Caki2 (cell line): ENCODE measurements at places on chromosomes 4 and X.

GRCh38 chrX:4528247-4528646, 814.8 kb upstream of the PRKX start:
- no peak for DNase-seq

- DNase-seq, result no peak
Measured at GRCh38 chrX:30816079-30816478, 73.0 kb downstream of the TAB3 start.

GRCh38 chr4:72314869-72315268, 254.2 kb downstream of the ADAMTS3 start:
- no peak for DNase-seq

DNA sequence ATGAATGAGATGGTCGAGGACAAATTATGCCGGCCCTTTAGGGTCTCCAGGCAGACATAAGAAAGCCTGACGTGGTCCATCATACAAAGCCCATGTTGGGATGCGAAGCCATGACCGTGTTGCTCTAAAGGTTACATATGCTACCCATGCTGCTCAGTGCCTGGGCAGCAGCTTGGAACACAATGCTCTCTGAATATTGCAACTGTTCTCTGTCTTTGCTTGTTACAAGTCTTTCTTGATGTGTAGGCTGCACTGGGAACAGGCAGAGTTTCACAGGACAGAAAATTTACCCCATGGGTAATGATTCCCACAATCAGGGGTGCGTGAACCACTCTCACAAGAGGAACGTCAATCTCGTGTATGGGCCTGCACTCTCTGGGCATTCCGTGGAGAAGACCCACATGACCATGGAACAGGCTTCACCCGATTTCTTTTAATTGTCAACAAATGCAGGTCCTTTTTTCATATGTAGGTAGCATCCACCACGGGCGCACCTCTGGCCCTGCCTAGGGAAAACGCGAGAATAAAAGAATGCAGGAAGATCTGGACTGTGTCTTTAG, 66.3 kb downstream of the NBDY start:
- DNase-seq, result no peak

- DNase-seq, result no peak
Measured at GRCh38 chr4:90598741-90599140, 471.5 kb downstream of the CCSER1 start.

DNA sequence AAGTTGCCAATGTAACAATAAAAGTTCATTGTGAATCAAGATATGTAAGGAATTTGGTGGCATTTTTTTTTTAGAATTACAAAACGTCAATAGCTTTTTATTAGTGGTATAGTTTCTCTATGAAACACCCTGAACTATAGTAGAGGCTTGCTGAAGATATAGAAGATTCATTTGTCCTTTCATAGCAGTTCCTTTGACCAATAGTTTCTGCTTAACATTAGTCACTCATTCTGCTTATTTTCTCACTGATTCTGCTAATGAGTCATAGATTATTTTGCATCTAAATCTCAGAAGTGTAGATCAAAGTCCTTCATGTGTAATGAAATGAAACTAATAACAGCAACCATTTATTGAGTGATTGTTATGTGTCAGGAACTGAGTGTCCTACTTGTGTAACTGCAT, 205.0 kb upstream of the TET2 start:
- DNase-seq, result peak; percentile 8

GRCh38 chr4:23135792-23136645, 443.3 kb downstream of the GBA3 start:
- peak; percentile 32 for DNase-seq

GRCh38 chr4:89954906-89955695, 60.4 kb downstream of the MMRN1 start:
- DNase-seq, result no peak

DNA sequence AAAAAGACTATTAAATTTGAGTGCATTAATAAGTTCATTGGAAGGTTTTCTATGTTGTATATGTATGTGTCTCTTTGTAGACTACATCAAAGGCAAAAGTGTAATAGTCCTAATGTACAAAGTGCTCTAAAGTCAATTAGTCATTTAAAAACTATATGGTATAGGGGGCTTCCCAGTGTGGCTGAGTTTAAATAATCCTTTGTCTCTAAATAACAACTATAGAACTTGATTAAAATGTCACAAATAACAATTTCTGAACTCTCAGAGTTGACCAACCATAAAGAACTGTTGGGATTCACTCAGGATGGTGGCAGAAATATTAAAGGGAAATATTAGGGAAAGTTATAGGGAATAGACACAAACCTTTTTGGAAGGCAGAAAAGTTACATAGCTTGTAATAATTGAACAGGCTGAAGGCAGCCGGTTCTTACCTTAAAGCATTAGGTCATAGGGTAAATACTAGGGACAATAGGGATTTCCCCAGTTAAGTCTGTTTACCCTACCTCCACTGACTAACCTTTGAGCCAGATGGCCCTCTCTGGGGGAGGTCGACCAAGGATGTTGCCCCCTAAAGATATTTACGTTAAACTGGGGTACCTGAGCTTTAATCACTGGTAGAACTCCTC, 1054.2 kb downstream of the ARAP2 start:
- DNase-seq, result no peak

DNA sequence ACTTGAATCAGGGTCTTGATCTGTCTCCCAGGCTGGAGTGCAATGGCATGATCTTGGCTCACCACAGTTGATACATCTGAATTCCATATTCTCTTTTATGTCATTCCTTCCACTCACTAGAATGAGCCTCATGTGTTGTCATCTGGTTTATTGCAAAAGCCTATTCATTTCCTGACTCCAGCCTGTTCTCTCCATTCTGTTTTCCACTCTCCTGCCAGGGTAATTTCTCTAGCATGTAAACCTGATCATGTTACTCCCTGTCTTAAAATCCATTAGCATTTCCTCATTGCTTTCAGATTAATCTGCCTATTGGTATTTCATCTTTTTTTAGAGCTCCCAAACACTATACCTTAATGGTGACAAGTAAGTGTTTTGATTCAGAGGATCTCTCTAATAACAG, 4.3 kb upstream of the DDX60L start:
- no peak for DNase-seq

GRCh38 chrX:96407501-96407900, 277.1 kb upstream of the DIAPH2 start:
- peak; percentile 8 for DNase-seq

- no peak for DNase-seq
Measured at GRCh38 chr4:165668694-165669093, 204.3 kb upstream of the TLL1 start.

GRCh38 chr4:89860971-89861370, 24.0 kb upstream of the SNCA start:
- DNase-seq, result no peak

GRCh38 chr4:39312816-39313215, 53.3 kb downstream of the RFC1 start:
- no peak for DNase-seq

GRCh38 chr4:184432127-184432922, 42.0 kb downstream of the IRF2 start:
- DNase-seq, result no peak

DNA sequence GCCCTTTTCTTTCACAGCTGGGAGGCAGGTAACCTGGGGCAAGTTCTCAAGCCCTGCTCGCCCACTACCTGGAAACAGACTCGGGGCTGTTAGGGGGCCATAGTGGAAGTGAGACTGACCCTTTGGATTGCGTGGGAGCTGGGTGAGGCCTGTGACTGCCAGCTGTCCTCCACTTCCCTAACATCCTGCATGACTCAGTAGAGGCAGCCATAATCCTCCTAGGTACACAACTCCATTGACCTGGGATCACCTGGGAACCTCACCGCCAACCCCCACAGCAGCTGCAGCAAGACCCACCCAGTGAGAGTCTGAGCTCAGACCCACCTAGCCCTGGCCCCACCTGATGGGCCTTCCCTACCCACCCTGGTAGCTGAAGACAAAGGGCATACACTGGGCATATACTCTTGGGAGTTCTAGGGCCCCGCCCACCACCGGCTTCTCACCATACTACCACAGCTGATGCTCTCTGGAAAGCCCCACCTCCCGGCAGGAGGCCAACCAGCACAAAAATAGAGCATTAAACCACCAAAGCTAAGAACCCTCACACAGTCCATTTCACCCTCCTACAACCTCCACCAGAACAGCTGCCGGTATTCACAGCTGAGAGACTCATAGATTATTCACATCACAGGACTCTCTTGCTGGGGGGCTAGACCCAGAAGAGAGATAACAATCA, 61.1 kb upstream of the DCTD start:
- DNase-seq, result peak; percentile 19

DNA sequence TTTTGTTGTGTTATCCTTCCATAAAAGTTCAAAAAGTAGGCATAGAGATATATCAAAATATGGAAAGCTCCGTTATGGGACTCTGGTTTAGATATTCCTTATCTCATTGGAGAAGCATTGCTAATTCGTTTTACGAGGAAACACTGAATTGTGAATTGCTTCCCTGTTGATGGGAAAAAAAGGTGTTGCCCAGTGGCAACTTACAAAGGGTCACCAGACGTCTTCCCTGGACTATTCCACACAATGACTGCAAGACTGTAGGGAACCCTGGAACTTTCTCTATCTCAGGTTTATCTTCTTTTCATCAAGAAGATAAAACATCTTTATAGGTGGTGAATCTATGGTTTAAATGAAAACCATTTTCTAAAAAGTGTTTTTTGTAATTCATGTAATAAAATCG, 137.7 kb downstream of the MID1 start:
- DNase-seq, result no peak

DNA sequence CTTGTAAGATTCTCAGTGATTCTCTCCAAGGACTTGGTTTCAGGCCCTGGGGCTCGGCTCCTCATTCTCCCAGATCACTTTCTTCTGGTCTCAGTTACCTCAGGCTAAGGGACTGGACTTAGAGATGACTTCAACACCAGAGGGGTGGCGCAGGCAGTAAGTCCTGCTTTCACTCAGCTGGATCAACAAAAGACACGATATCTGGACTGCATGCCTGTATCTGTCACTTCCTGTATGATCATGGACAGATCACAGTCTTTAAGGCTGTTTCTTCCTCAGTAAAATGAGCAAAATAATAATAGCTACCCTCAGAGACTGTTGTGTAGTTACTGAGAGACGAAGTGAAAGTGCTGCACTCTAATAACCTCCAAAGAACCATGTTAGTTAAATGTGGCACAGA, 19.5 kb upstream of the CXCR3 start:
- DNase-seq, result no peak

DNA sequence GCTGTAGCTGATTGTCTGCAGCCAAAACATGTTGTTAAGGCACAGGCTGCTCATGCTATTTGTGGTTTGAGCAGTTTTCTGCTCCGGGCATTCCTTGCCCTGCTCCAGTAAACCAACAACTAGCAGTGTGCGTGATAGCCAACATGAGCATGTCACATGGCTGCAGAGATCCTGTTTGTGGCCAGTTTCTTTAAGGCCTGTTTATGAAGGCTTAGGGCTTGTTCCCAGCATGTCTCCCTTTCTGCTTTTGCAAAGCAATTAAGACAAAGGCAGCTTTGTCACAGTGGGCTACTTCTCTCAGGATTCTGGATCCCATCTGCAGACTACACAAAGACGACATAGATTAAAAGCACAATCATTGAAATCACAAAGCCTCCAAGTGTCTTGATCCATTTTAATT, 160.5 kb downstream of the ZNF518B start:
- DNase-seq, result no peak

- no peak for DNase-seq
Measured at GRCh38 chr4:48654015-48654664, 125.9 kb downstream of the FRYL start.

GRCh38 chrX:41184312-41184711, 99.1 kb downstream of the USP9X start:
- DNase-seq, result no peak

DNA sequence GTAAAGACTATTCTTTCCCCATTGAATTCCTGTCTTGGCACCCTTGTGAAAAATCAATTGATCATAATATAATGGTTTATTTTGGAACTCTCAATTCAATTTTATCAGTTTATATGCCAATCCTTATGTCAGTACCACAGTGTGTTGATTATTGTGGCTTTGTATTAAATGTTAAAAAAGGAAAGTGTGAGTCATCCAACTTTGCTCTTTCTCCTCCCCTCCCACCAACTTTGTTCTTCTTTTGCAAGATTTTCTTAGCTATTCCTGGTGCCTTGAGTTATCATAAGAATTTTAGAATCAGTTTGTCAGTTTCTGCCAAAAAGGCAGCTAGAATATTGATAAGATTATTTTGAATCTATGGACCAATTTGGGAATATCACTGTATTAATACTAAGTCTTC, 11.2 kb upstream of the RNF175 start:
- no peak for DNase-seq

- DNase-seq, result no peak
Measured at GRCh38 chr4:53625888-53626287, 34.6 kb upstream of the LNX1 start.

DNA sequence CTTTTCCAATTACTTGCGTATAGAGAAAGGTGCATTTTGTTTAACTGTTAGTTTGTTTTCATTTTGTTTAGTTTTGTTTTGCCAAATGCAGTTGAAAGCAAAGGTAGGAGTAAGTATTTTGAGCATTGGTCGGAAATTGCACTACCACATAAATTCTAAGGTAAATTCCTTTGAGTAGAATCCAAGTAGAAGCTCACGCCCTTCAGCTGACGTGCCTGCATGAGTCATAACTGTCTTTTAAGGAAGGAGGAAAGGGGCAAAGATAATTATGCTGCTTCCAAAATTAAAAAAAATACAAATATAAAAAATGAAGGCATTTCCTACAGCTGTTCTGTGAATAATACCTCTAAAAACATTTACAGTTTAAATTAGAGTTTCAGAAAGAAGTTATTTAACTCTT, 110.2 kb upstream of the MYOZ2 start:
- DNase-seq, result peak; percentile 44

DNA sequence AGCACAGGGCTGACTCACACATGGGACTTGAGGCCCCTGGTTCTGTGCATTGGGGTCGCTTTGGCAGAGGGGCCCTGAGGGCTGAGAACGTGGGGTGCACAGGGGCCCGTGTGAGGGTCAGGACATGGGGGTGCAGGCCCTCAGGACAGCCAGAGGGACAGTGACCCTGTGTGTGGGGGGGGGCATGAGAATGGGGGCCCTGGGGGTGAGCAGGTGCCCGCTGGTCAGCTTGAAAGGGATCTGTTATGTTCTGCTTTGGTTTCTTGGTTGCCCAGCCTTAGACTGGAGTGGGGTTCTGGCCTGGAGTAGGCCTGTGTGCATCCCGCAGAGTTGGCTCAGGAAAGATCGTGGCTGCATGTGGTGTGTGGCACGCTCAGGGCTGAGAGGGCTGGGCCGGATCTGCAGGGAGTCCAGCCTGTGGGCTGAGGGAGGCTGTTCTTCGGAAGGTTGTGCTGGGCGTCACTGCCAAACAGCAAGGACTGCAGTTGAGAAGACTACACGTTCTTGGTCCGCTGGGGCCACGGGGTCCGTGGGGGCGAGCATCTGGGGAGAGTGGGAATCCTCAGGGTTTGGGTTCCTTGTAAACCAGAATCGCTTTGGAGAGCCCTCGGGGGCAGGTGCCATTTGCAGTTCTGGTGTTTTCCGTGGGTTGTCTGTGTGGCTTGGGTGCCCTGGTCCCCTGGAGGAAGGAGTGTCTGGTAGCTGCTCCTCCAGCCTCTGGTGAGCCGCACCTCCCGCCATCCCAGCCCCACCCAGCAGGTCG, 15.2 kb upstream of the UVSSA start:
- DNase-seq, result no peak

GRCh38 chr4:20091781-20092180, 159.9 kb upstream of the SLIT2 start:
- DNase-seq, result no peak
